ENCODE measurements at places on chromosomes 12 and 14.

GRCh38 chr14:59936145-59936544, 16.2 kb downstream of the LRRC9 start:
- DNase-seq, result no peak

- DNase-seq, result no peak
These were observed 11.9 kb upstream of the SLC2A13 start for GRCh38 chr12:40117818-40118217.

DNA sequence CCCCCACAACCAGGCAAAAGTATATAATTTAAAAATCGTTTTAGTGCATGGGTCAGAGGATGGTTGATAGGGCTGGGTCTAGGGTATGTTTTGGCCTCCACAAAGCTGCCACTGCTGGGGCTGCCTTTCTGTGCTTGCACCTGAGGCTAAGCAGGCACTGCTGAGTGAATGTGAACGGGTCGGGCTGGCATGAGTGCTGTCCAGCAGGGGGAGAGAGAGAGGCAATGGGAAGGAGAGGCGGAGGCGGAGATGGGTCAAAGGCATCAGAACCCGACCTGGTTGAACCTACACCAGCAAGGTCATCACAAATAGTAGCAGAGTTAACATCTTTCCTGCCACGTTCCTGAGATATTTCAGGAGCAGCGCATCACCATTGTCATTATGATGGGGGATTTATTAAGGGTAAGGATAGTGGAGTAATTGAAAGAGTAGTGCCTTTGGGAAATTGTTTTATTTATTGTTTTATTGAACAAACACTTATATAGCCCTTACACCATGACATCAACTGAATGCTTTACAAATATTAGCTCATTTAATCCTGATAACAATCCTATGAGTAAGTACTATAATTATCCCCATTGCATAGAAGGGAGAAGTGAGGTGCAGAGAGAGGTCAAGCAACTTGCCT, 5.8 kb upstream of the NRXN3 start:
- DNase-seq, result no peak

DNA sequence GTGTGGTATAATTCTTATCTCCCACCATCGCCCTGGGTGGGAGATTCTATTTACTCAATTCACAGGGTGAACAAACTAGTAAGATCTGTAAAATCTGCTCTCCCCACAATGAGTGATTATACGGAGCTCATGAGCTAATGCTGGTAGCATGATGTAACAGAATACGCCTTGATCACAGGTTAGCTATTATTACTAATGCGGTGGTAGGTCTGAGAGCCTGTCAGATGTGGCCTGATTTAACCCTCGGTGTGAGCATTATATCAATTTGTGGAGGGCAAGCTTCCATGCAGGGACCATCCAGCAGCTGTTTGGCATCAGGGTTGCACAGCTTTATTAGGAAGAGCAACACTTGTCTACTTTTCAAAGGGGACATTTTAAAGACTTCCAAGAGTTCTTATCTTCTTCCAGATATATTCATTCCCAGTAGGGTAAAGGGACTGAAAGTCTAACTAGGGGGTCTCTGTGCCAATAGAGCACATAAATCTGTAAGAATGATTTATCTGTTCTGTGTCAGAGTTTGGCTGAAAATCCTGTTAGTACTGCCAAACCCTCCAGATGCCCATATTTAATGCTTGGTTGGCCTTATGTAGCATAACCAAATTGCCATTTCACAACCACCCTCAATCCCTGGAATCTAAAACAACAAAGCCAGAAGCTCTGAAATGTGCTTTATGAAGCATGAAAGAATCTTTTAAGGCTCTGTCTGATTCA, 18.7 kb downstream of the TSHR start:
- no peak for DNase-seq

DNA sequence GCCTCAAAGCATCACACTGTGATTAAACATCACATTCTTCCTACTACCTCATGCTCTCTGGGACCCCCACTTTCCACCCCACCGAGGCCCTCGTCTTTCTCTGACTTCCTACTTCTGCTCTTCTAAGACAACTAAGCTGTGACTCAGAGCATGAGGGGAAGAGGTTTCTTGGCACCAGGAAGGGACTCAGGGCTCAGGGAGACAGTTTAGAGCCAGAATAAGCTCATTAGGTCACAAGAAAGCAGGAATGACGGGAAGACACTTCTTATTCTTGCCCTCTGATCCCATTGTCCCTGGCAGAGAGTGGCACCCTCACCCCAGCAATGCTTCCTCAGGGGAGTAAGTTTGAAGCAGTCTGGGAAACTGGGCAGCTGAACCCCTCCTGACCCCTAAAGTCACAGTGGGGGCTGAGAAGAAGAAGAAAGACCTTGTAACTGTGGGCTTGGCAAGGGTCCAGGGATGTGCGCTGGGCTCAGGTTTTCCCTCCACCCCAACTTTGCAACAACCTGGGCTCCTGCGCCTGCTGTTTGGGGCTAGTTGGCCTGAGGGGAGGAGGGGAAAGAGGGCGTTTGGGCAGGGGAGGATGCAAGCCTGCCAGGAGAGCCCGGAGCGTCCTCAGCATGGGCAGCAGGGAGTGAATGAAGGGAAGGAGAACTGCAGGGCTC, 64.6 kb upstream of the ACTN1 start:
- no peak for DNase-seq
